ENCODE measurements at places on chromosomes 11 and 22.

DNA sequence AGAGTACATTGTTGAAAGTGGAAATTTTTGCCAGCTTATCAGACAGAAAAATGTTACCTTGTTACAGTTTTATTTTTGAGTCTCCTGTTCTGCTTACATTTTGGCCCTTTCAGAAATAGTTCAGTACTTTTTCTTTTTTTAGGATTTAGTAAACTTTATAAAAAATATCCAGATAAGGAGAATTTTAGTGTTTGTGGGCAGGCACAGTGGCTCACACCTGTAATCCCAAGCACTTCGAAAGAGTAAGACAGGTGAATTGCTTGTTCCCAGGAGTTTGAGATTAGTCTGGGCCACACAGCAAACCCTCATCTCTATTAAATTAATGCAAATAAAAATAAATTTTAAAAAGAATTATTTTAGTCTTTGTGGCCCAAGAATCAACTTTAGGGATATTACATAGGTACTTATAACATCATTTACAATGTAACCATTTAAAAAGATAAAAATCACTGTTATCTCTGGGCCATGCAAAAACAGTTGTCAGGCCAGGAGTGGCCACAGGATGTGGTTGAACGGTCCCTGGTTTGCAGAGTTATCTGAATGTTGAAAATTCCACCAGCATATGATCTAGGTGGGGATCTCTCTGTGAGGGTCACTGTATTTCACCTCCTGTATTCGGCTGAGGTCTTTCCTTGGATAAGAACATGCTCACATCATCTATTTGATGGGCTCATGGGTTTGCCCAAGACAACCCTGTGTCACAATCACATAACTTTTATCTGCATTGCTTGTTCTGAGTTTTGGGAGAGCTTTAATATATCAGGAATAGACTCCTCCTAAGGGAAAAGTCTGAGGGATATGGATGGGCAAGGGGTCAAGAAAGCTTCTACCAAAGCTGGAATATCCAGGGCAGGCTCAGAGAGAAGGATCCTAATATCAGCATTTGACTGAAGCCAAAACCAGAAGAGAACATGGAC, 91.5 kb downstream of the GGTLC2 start:
- no peaks in the 10 kb centered on the region for H3K36me3 ChIP-seq
- H3K4me3 ChIP-seq = no peak overlapping the region
- DNase-seq = no peak
- H3K27ac ChIP-seq = no peak overlapping the region
- H3K4me1 ChIP-seq = peaks cover 9% of the 10 kb centered on the region

DNA sequence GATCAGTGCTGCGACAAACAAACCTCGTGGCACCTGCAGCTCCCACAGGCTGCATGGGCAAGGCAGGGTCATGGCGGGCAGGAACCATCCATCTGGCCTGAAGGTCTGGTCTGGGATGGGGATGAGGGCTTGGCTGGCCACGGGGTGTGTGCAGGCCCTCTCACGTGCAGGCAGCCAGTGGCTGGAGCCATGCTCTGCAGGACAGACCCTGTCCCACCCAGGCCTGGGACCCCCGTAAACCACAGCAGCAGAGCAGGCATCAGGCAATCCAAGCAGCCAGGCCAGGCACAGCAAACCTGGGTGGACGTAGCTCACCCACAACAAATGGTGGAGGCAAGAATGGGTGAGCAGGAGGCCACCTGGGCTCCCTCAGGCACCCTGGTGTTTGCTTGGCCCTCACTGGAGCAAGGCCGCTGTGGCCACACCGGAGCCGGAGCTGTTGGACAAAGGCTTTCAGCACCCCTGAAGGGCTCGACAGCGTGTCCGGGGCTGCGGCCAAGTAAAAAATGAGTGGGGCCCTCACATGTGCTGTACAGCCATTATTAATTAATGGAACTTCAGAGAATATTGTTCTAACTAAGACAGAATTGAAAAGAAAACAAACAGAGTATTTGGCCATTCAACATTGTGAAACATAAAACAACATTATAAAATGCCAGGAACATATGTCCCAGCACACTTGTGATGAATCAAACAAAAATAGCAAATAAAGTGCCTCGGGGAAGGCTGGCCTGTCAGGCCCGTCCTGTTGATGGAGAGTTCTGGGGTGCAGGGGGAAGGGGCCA, 24.0 kb upstream of the GNB1L start:
- no peaks in the 10 kb centered on the region for H3K27me3 ChIP-seq
- H3K4me1 ChIP-seq = peaks cover 5% of the 10 kb centered on the region
- no peaks in the 10 kb centered on the region for H3K36me3 ChIP-seq
- H3K27ac ChIP-seq = no peak overlapping the region
- no peak overlapping the region for H3K4me3 ChIP-seq
- no peak for DNase-seq

DNA sequence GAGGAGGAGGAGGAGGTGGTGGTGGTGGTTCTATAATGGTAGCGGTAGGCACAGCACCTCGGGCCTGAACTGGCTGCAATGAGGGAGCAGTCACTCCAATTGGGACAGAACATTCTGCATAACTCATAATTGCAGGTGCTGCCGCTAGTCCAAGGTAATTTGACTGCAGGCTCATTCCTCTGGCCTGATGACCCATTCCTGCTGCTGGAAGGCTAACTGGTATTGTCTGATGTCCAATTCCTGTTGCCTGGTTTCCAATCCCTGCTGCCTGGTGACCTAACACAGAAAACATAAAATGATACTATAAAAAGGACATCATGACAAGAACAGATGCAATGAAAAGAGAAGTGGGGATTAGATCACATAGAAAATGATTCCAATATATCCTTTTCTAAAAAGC, 7.9 kb upstream of the AGBL2 start:
- DNase-seq = no peak
- no peak overlapping the region for H3K4me3 ChIP-seq
- H3K27ac ChIP-seq = no peak overlapping the region
- H3K27me3 ChIP-seq = no peaks in the 10 kb centered on the region

DNA sequence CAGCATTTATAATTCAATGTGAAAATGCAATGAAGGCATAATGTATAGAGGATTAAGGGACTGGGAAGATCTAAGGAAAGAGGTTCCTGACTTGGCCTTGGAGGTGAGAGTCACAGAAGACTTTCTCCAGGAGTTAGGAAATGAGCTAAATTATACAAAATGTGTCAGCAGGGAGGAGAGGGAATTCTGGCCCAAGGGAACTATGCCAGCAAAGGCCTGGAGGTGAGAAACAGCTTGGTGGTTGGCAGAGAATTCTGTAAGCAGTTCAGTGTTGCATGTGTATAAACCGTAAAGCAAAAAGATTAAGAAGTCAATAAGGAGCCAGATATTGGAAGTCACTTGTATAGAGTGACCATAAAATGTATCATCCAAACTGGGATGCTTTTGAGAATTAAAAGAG, 142.2 kb upstream of the SESN3 start:
- no peaks in the 10 kb centered on the region for H3K4me1 ChIP-seq
- H3K27me3 ChIP-seq = no peaks in the 10 kb centered on the region
- H3K27ac ChIP-seq = no peak overlapping the region
- H3K4me3 ChIP-seq = no peak overlapping the region
- no peak for DNase-seq

GRCh38 chr11:95337972-95338429, 107.0 kb upstream of the SESN3 start:
- H3K4me1 ChIP-seq = peaks cover 2% of the 10 kb centered on the region
- no peak for DNase-seq
- H3K36me3 ChIP-seq = no peaks in the 10 kb centered on the region
- no peak overlapping the region for H3K4me3 ChIP-seq

DNA sequence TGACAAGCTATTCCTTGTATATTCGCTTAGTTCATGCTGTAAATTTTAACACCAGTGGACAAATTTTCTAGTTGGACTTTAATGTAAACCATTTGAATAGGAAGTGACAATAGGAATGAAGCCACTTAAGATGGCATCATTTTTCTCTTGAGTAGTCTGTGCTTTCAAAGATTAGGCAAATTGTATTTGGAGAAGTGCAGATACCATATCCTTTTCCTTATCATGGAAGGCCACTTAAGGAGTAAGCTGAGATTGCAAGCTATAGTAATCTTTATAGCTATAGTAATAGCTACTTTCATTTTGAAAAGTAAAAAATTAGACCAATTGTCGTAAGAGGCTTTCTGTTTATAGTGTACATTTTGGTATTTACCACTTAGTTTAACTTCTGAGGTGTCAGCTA, 12.8 kb downstream of the CAPRIN1 start:
- H3K4me1 ChIP-seq = peaks cover 50% of the 10 kb centered on the region
- DNase-seq = no peak
- no peaks in the 10 kb centered on the region for H3K27me3 ChIP-seq
- H3K36me3 ChIP-seq = peaks cover 42% of the 10 kb centered on the region

DNA sequence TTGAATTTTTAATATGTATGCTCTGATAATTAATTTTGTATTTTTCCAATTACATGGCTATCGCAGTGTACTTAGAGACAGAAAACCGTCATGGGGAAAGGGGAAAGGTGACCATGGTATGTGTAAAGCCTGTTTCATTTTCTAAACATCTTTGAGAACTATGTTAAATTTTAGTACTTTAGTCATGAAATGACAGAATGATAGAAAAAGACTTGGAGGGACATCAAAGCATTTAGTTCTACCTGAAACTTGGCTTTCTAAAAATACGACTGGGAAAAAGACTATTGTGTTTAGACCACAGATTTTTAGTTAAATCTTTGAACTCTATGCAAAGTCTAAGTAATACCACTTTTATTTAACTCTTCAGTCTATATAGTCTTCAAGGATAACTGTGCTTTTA, 54.1 kb downstream of the MAML2 start:
- H3K36me3 ChIP-seq = no peaks in the 10 kb centered on the region
- H3K4me3 ChIP-seq = no peak overlapping the region
- H3K27me3 ChIP-seq = no peaks in the 10 kb centered on the region
- DNase-seq = no peak
- no peaks in the 10 kb centered on the region for H3K4me1 ChIP-seq
- H3K27ac ChIP-seq = no peak overlapping the region

DNA sequence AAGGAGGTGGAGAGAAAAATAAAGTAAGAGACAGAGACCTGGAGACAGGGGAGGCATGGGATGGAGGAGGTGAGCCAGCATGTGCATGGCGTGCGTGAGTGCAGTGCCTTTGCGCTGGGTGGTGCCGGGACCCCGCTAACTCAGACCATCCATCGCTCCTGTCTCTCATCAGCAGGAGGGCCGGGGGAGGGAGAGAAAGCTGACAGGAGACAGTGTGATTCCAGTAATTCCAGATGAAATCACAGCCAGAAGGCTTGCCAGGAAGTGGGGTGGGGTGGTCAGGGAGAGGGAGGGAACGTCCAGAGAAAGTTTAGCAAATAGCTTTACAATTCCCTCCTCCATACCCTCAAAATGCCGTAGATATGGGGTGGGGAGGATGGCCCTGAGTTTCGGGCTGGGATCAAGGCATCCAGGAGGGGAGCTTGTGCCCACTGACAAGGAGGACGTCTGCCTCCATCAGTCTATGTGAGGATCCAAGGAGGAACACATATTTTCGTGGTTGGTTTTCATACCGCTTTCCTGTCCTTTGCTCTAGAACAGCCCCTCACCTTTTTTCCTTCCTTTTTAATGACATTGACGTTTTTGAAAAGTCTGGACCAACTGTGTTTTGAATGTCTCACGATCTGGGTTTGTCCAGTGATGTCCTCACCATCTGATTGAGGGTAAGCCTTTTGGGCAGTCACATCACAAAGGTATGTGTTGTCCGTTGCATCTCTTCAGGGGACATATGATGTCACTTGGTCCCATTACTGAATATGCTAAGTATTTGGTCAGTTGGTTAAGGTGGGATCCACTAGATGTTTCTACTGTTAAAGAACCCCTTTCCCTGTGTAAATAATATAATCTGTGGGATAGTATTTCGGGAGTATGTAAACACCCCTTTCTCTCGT, 567.3 kb downstream of the MIAT start:
- no peak for DNase-seq
- H3K4me1 ChIP-seq = no peaks in the 10 kb centered on the region
- H3K27ac ChIP-seq = no peak overlapping the region
- no peaks in the 10 kb centered on the region for H3K36me3 ChIP-seq
- no peaks in the 10 kb centered on the region for H3K27me3 ChIP-seq

GRCh38 chr11:4059424-4059823, 35.2 kb upstream of the RRM1 start:
- DNase-seq = no peak
- no peaks in the 10 kb centered on the region for H3K36me3 ChIP-seq
- no peak overlapping the region for H3K4me3 ChIP-seq
- peaks cover 26% of the 10 kb centered on the region for H3K4me1 ChIP-seq
- no peaks in the 10 kb centered on the region for H3K27me3 ChIP-seq

DNA sequence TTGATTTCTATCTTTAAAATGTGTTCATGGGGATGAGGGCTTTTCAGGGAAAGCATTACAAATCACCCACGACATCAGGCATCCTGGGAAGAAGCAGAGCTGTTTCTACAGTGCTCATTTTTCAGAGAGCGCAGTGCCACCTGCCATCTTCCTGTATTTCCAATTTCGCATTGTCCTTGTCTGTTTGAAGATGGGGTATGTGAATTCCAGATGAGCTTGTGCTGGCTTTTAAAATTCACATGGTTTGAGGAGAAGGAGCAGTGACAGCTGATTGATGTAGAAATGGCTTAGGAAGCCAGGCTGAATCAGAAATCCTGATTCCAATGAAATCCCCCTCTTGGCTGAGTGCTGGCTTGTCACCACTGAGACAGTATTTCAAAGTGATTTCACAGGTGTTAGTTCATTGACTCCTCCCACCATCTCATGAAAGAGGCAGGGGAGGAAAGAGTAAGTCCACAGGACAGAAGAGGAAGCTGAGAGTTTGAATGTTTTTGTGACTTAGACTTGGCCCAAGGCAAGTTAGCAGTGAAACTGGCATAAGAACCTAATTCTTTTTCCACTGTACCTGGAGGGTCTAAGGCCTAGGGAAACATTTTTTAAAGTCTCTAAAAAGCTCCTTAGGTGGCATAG, 344.6 kb upstream of the C11orf87 start:
- 0 out of 2 replicates have a peak, but pooled peaks cover 3% of the 10 kb centered on the region for H3K27me3 ChIP-seq
- H3K36me3 ChIP-seq = no peaks in the 10 kb centered on the region
- H3K4me1 ChIP-seq = no peaks in the 10 kb centered on the region
- DNase-seq = no peak
- no peak overlapping the region for H3K27ac ChIP-seq

GRCh38 chr11:107849790-107850189, 8.8 kb downstream of the SLC35F2 start:
- H3K27ac ChIP-seq = no peak overlapping the region
- H3K4me3 ChIP-seq = no peak overlapping the region
- H3K4me1 ChIP-seq = peaks cover 25% of the 10 kb centered on the region
- no peaks in the 10 kb centered on the region for H3K27me3 ChIP-seq
- peaks cover 5% of the 10 kb centered on the region for H3K36me3 ChIP-seq
- peak; percentile 69 for DNase-seq

GRCh38 chr11:859394-860131, 16.9 kb downstream of the TSPAN4 start:
- DNase-seq = peak; percentile 74
- no peaks in the 10 kb centered on the region for H3K36me3 ChIP-seq
- peaks cover 10% of the 10 kb centered on the region for H3K4me1 ChIP-seq
